ENCODE measurements at places on chromosomes 3 and 15. TPM values are rescaled to one million over a fixed set of nuclear protein-coding genes. Genes with fewer than 3 reads are reported as not detected.

Gene GOLGA6A
- total RNA-seq: not detected

Gene CACNA1D
- total RNA-seq: 39.2 TPM

GRCh38 chr3:152299249-152299976 is 30.7 kb downstream of the MBNL1 start:
- no peak for DNase-seq

GRCh38 chr3:71926262-71926600 is 141.3 kb upstream of the PROK2 start:
- peak; percentile 32 for DNase-seq

Gene TRIM71
- 0.37 TPM for total RNA-seq
